ENCODE measurements at places on chromosomes 7 and 10.

- no peak for DNase-seq
Measured at GRCh38 chr7:128792471-128793180, 858 bp downstream of the CCDC136 start.

DNA sequence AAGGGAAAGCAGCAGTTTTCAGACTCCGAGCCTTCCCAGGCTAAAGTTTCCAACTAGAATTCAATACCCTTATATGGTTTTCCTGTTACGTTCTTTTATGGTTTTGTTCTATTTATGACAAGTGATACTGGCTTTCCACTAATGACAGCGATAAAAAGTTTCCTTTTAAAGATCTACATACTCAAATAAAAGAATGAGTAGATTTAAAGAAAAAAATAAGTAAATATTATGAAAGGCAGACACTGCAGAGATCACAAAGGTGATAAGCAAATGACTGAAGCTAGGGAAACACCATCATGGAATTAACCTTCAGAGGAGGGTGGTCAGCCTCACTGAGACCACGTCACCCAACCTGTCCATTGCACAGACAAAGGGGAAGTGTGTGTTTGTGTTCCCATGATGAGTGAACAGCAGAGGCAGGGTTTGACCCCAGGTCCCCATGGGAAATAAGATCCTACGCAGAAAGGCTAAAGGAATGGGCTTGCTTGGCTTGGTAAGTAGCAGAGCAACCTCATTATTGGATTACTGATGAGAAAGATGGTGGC, 4.0 kb downstream of the VSIR start:
- no peak for DNase-seq

DNA sequence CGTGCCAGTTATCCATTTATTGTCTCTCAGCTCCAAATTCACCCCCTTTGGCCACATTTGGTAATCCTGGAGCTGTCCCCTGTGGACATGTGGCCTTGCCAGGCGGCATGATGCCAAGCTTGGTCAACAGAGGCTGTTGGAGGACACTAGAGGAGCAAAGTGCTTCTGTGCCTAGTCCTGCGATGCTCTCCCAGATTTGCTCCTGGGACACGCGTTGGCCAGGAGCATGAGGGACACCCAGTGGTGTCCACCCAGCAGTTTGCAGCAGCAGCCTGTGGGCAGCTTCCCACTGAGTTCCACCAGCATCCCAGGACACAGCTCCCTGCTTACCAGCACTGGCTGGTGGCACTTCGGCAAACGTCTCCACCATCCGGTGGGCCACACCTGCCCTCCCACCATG, 55.5 kb upstream of the STEAP1B start:
- DNase-seq = no peak

- DNase-seq = no peak
Measured at GRCh38 chr7:137989094-137989493, 12.8 kb downstream of the CREB3L2 start.

GRCh38 chr7:131949659-131950058, 393.2 kb upstream of the PODXL start:
- DNase-seq = no peak

All from RWPE1 (cell line).